ENCODE measurements at places on chromosomes 3 and 15.

GRCh38 chr3:50128001-50128400, 27.1 kb upstream of the SEMA3F start:
- DNase-seq = no peak

- no peak for DNase-seq
These were observed 594 bp downstream of the CRELD1 start for GRCh38 chr3:9934235-9934621.

GRCh38 chr15:87755226-87755625, 501.3 kb downstream of the NTRK3 start:
- DNase-seq = no peak

- no peak for DNase-seq
These were observed 34.6 kb upstream of the SCAANT1 start for GRCh38 chr3:63946753-63947152.

DNA sequence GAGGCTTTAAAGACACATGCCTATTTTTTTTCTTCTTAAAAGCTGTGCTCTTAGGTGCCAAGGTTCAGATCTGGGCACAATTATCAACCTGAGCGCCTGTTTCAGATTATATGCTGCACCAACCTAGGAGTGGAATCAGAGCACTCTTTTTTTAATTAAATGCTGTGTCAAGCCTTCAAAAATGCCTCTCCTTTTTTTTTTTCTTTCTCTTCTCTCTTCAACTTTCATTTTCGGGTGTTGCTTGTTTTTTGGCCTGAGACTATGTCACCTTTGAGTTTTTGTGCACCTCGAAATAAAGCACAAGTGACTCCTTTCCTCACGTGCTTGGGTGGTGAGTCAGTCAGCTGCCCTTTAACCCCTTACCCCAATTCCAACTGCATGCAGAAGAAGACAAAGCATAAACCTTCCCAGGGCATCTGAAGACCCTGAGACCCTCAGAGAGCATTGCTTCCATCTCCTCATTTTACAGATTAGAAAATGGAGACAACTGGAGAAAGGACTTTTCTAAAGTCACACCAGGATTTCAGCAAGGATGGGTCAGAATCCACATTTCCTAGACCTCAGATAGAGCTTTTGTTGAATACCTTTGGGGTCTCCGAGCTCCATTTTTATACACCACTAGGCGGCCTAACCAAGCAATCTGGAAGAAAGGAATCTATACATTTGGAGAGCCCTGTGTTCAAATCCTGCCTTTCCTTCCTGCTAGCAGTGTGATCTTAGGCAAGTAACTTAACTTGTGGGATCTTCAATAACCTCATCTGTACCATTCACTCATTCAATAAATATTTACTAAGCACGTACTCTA, 631 bp upstream of the PRICKLE2 start:
- DNase-seq = no peak

DNA sequence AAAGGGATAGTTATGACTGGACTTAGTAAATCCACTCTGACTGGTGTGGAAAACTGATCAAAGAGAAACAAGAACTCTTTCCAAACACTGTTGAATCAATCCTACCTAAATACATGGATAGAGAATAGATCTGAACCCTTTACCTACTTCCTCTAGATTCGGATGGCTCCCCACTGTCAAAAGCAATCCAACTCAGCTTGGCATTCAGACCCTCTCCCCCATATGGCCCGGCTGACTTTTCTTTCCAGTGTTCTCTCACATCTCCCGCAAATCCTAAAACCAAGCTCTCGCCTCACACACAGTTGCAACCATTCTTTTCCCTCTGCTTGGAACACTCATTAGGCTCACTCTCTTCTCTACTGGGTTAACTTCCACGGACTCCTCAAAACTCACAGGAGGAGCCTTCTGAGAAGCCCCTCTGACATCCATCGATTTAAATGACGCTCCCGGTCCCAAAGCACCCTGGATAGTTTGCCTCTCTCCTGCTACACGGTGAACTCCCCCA, 639 bp downstream of the SPICE1 start:
- DNase-seq = no peak

DNA sequence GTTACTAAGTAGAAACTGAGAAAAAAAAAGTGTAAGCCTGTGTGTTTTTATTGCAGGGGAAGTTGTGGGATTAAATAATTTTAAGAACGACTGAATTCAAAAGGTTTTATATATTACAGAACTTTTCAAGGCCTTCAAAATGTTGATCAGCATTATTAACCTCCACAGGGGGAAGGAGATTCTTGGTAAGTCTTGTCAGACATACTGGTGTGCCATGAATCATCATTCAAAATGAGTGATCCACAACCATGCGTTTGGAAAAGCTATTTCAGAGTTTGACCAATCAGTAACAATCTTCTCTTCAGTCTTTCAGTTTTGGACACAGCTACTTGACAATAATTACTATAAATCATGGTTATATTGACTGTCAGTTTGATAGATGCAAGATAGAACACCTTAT, 70.2 kb downstream of the ADAMTS9 start:
- no peak for DNase-seq

Data from umbilical cord (tissue), 2 donors.